ENCODE measurements at places on chromosomes 2 and 18.

DNA sequence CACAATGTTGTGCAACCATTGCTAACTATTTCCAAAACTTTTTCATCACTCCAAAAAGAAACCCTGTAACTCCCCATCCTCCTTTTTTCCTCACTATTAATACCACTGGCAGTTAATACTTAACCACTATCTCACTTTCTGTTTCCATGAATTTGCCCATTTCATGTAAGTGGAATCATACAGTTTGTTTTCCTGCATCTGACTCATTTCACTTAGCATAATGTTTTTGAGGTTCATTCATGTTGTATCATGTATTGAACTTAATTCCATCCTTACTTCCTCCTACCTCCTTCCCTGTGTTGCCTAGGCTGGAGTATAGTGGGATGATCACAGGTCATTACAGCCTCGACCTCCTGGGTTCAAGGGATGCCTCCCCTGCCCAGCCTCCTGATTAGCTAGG lies 68.3 kb downstream of the FAM117B start:
- DNase-seq = no peak

DNA sequence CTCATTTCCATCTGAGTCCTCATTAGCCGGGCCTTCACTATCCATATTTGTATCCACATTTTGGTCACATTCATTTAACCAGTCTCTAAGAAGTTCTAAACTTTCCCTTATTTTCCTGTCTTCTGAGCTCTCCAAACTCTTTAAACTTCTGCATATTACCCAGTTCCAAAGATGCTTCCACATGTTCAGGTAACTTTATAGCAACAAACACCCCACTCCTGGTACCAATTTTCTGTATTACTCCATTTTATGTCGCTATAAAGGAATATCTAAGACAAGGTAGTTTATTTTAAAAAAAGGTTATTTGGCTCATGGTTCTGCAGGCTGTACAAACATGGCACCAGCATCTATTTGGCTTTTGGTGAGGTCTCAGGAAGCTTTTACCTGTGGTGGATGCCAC lies 38.8 kb upstream of the AGFG1 start:
- DNase-seq = no peak

DNA sequence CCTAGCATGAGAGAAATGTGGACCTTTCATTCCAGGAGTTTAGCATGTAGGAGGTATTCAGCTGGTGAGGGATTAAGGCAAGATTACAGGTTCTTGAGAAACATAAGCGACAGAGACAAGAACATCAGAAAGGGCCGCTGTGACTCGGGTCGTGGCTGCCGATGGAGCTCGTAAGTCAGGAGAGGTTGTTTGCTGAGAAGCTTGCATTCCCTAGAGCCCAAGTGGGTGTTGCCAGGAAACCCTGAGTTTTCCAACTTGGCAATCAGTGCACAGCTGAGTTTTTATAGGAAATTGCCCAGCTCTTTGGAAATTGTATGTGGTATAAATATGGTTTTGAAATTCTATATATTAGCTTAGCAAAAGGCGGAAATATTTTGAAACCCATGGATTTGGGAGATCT lies 46.4 kb upstream of the CYP1B1 start:
- no peak for DNase-seq

DNA sequence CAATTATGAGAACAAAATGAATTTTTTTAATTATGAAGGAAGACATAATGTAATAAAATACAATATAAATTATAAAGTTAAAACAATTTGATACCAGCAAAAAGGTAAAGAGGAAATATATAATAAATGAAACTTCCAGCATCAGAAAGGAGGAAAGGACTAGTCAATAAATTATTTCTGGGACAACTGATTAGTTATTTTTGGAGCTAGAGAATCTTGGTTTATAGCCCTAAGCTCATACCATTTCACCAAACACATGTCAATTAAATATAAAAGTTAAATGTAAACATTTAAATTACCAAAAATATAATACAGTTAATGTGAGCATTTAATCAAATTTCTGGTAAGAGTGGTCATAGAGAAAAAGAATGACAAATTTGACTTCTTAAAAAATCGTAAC lies 12.1 kb downstream of the ACTG2 start:
- DNase-seq = no peak

GRCh38 chr2:18047896-18048657 lies 169.6 kb downstream of the KCNS3 start:
- no peak for DNase-seq

DNA sequence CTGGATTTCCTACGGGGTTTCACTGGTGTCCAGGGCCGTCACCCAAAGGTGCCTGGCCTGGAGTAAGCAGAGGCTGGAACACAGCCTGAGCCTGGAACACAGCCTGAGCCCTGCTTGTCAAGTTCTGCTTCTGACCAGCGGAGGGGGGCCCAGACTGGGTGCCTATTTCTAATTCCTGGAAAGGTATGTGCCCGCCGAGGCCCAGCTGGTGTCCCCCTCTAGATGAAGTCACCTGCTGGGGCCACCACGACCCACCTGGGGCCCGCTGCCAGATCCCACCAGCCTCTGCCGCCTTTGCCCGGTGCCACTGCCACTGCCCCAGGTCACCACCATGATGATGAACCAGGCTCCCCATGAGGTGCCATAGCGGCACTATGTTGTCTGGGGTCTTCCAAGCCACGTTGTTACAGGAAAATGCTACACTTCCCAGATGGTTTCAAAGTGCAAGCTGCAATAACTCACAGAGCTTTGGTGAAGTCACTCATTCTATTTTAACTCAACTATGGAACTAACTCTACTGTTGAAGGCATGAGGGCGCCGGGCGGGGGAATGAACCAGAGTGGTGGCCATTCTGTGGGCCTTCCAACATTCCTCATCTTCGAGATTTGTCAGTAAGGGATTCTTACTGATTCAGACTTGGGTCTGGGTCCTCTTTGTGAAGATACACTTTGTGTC lies 40.9 kb upstream of the LAPTM4A start:
- no peak for DNase-seq

GRCh38 chr2:98588880-98589431 lies 19.4 kb downstream of the COA5 start:
- DNase-seq = no peak

- DNase-seq = no peak
Observed at GRCh38 chr2:3451169-3451568, 68.2 kb downstream of the ADI1 start.
